ENCODE measurements at places on chromosomes 3 and 15. TPM values are rescaled to one million over a fixed set of nuclear protein-coding genes. Genes with fewer than 3 reads are reported as not detected.

DNA sequence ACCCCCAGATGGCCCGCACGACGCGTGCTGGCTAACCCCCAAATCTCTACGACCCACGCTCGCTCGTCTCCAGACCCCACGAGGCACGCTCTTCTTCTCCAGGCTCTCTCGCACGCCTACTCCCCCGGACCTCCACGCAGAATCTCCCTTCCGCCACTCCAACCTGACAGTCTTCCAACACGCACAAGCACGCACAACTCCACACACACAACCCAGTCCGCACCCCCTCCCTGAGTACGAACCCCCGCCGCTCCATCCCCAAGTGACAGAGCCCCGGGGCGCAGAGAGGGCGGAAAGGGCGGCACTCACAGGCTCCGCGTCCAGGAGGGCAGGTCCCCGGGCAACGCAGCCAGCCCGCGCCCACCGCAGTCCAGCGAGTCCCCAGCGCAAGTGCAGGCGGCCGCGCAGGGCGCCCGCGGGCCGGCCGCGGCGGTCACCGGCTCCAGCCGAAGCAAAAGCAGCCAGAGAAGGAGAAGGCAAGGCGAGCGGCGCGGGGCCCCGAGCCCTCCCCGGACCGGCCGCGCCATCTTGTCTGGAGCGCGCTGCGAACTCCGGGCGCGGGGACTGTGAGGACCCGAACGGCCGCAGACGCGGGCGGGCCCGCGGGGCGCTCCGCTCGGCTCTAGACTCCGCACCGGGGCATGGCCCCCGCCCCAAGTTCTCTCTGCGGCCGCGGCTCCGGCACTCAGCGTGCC is 794 bp downstream of the LRIG1 start:
- H3K27me3 ChIP-seq: no peaks in the 10 kb centered on the region
- peak overlapping the region; percentile 97 for H3K4me3 ChIP-seq
- H3K4me1 ChIP-seq: peaks cover 44% of the 10 kb centered on the region
- DNase-seq: peak; percentile 92

DNA sequence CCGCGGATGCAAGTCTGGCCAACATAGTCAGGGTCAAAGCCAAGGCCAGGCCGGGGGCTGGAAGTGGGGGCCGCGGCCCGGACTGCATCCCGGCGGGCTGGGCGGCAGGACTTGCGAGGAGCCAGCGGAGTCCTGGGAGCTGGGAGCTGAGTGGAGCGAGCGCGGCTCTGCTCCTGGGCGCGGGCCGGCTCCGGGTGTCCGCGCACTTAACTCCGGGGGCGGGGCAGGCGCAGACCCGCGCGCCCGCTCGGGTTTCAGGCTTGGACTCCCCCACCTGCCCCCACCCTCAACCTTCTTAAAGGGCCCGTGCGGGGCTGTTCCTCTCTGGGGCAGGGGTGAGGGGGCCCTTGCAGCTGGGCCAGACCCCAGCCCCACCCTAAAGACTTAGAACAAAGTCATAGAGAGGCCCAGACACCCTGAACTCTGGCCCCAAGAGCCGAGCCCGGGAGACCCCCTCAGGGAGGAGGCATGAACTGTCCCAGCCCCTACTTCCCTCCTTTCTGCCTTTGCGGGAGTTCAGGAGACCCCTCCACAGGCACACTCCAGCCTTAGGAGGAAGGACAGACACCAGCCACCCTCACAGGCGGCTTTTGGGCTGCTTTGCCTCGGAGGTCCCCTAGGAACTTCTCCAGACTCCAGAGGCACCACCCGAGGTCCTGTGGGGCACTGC is at the start of gene CSPG4:
TSS of gene CSPG4 (minus strand) at position 181 of the 670 bp plus-strand sequence. CDS start at position 88, 93 bp downstream.
- peaks cover 13% of the 10 kb centered on the region for H3K4me1 ChIP-seq
- no peaks in the 10 kb centered on the region for H3K36me3 ChIP-seq
- H3K4me3 ChIP-seq: peak within 1 kb of the TSS; percentile 52
- DNase-seq: peak; percentile 37
- no peaks in the 10 kb centered on the region for H3K27me3 ChIP-seq

DNA sequence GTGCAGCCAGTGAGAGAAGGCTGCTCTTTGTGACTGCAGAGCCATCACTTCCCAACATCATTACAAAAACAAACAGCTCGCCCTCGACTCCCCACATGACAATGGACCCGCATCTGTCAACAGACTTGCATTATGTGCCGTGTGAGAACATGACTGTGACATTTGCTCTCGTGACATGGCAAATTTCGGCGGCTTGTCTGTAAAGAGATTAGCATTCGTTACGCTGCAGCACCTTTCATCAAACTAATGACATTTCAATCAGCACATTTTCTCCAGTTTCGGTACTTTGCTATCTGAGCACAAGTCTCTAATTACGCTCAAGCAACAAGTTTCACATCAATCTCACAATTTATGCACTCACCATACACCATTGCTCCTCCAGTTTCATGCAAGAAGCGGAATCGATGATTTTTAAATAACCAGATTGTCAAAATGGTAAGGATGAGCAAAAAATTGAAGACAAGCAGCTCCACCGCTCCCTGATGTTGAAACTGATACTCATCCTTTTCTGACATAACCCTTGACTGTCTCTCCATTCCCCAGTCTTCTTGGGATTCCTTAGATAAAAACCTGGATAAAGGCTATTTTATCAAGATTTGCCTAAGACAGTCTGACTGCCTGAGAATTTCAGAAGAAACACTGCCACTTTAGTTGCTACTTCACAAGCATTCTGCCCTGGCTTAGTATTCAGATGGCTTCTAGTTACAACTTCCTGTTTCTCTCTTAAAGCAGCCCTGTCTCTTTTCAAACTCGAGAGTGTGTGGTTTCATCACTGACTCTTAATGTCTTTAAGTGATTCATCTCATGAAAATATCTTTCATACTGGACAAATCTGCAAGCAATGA is at the start of gene SLC9A9:
TSS of gene SLC9A9 (minus strand) at position 682 of the 845 bp plus-strand sequence. CDS start at position 536, 146 bp downstream.
- peak within 1 kb of the TSS; percentile 61 for H3K4me3 ChIP-seq
- H3K27ac ChIP-seq: peak within 1 kb of the TSS; percentile 36
- no peaks in the 10 kb centered on the region for H3K36me3 ChIP-seq
- peaks cover 35% of the 10 kb centered on the region for H3K4me1 ChIP-seq

- H3K4me1 ChIP-seq: no peaks in the 10 kb centered on the region
- no peaks in the 10 kb centered on the region for H3K27me3 ChIP-seq
- no peak overlapping the region for H3K4me3 ChIP-seq
Measured at GRCh38 chr15:25172691-25173090, 217.9 kb downstream of the SNRPN start.

The CELSR3 gene
- 1.3 TPM for total RNA-seq

The CCR1 gene
- total RNA-seq: 52.2 TPM
